Central memory CD4-positive, alpha-beta T cell (primary cell): ENCODE measurements at places on chromosomes 13 and 19.

DNA sequence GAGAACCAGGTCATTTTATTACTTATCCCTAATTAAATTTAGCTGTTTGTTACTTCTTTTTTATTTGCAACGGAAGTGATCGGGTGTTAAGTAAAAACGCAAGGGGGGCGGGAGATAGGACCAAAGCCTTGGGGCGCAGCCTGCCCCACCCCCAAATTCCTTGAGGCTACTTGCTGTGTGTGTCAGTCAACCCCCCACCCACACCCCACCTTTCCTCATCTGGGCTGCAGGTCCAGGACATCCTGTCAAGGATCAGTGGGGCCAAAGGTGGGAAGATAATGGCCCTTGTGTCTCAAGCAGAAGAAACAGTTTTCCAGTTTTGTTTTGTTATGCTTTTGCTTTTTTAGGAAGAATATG is 1.2 kb upstream of the FOXO1 start:
- no peak for DNase-seq

- no peak for DNase-seq
Measured at GRCh38 chr13:31334994-31335557, 135.3 kb downstream of the B3GLCT start.

GRCh38 chr19:58315580-58315979 is 10.4 kb downstream of the ERVK3-1 start:
- DNase-seq: no peak

GRCh38 chr13:113350065-113350937 is 13.6 kb downstream of the GRTP1 start:
- DNase-seq: no peak

- DNase-seq: no peak
Measured at GRCh38 chr13:103078158-103078557, 11.9 kb upstream of the SLC10A2 start.

- no peak for DNase-seq
Measured at GRCh38 chr13:20579191-20579590, 12.2 kb downstream of the IFT88 start.

DNA sequence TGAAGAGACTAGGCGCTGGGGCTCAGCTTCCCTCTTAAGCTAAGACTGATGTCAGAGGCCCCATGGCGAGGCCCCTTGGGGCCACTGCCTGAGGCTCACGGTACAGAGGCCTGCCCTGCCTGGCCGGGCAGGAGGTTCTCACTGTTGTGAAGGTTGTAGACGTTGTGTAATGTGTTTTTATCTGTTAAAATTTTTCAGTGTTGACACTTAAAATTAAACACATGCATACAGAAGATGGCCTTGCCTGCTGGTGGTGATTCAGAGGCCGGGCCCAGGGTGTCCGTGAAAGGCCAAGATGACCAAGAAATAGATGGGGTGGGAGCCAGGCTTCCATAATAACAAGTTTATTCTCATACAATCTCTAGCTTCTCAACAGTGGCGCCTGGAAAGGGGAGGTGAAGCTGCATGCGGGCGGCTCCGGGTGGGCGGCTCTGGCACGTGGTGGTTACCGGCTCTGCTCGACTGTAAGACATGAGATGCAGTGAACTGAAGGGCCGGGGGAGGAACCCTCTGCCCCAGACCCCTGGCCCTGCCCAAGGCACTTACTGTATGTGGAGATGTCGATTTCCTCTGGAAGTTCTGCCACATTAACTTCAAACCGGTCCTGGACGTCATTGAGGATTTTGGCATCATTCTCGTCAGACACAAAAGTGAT is 10.5 kb downstream of the DDX39A start:
- no peak for DNase-seq

DNA sequence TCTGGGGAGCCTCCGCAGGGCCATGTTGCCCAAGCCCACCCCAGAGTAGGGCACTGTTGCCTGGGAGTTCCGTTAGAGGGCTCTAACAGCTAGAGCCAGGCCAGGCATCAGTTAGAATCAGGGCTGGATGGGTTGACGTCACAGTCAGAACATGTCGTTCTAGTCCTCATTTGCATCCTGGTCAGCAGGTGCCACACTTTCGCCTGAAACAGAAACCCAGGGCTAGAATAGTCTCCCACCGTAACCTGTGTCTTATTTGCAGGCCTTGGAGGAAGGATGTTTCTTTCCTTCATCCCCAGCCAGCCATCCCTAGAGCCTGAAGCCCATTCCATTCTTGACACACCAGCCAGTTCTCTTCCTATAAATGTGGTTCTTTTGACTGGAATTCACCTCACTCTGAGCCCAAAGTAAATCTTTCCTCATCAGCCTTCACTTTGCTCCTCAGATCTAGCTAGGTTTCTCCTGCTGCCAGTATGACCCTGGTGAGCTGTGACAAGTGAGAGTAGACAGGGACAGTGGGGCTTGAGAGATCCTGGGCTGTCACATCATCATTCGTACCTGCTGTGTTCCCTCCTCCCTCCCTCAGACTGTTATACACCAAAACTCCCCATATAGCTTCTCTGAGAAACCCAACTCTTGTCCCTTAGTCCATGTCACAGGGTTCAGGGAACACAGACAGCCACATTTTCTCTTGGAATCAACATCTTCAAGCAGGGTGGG is 12.2 kb upstream of the CCDC97 start:
- DNase-seq: peak; percentile 37

GRCh38 chr19:38263689-38264485 is 486 bp upstream of the SPINT2 start:
- peak; percentile 79 for DNase-seq

GRCh38 chr19:17246681-17247425 is 1.1 kb upstream of the NR2F6 start:
- DNase-seq: no peak

DNA sequence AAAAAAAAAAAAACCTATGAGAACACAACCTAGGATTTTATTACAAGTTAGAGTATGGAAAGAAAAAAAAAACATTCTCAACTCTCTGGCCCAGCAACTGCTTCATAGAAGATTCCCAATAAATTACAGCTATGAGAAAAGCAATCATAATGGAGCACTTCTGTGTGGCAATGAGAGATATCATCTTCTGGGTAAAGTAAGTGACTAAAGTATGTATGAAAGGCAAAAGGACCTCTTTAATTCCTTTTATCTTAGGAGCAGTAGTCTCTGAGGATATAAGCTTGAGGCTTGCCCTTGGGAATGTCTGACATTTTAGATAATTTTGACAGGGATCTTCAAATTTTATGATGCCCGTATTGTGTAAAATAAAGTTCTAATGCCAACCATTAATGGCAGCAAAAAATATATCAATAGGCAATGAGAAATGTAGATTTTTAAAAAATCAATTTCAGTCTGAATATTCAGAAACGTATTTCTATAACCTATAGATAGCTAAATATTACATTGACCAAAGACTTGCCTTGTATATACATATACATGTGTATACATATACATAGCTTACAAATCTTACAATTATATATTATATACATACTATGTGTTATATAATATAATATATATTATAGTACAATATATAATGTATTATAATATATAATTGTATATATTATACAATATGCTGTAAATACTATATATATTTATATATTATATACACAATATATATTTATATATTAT is 823.9 kb upstream of the SLITRK1 start:
- DNase-seq: no peak

GRCh38 chr19:43478323-43478722 is 12.9 kb upstream of the LYPD3 start:
- DNase-seq: no peak

DNA sequence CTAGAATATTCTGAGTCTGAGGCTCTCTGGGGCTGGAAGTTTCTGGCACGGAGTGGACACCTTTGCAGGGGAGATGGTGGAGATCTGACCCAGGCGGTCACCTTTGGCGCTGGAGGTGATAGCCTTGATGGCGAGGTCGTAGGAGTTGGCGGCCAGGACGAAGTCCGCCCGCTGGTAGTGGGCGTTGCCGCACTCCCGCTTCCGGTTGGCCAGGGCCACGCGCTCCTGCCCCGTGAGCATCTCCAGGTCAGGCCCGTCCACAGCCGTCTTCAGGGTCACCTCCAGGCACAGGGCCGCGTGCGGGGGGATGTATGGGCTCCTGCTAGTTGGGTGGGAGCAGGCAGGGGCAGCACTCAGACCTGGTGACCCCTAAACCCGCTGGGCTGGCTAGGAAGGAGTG is 5.3 kb downstream of the FKBP8 start:
- no peak for DNase-seq

- no peak for DNase-seq
Measured at GRCh38 chr19:4602173-4602788, 37.0 kb upstream of the TNFAIP8L1 start.

- no peak for DNase-seq
Measured at GRCh38 chr13:110290826-110291225, 16.1 kb downstream of the COL4A1 start.

- no peak for DNase-seq
Measured at GRCh38 chr19:13984186-13984585, 21.9 kb downstream of the RFX1 start.

- no peak for DNase-seq
Measured at GRCh38 chr13:45781553-45782326, 69.8 kb downstream of the SIAH3 start.

DNA sequence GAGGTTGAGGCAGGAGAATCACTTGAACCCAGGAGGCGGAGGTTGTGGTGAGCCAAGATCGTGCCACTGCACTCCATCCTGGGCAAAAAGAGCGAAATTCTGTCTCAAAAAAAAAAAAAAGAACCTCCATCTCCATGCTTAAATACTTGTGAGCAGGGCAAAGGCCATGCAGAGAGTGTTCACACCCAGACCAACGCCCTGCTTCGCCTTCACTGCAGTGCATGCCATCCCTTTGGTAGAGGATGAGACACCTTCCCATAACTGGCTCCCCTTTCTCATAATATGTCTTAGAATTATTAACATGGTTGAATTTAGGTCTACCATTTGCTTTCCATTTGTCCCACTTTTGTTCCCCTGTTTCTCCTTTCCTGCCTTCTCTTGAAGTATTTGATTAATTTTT is 15.4 kb downstream of the BBC3 start:
- DNase-seq: no peak

DNA sequence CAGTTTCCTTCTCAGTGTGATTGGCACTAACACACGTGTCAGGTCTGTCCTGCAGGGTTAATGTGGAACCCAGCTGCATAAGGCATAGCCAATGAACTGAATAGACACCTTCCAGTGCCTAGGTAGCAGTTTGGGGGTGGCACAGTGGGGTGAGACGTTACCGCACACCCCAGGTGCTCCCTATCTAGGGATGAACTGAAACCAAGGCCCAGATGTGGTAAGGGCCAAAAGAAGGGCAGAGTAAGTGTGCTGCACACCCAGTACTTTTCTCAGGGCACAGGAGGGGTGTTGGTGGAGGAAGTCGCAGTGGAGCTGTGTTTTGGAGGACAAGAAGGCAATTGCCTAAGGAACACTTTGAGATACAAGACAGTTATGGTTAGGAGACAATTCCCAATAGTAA is 317.9 kb upstream of the TSHZ3 start:
- DNase-seq: no peak

GRCh38 chr13:110360598-110360997 is 53.5 kb downstream of the COL4A2 start:
- no peak for DNase-seq

DNA sequence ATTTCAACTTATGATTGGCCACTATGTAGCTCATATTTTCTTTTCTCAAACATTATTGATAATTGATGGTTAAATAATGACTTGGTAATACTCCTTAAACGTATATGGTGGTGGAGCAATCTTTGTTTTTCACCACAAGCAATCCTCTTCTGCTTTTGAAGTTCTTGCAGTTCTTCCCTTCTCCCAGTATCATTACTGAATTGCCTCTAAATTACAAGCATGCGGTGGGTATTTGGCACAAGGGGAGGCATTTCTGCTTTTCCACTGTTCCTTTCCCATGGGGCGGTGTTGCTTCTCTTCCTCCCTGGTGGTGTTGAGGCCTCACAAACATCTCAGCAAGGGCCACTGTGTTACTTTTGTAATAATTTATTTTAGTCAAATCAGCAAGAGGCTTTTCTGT is 234.4 kb upstream of the RXFP2 start:
- DNase-seq: no peak

GRCh38 chr13:100234524-100235136 is 145.7 kb downstream of the PCCA start:
- DNase-seq: no peak

GRCh38 chr13:52348983-52349780 is 56.8 kb downstream of the THSD1 start:
- no peak for DNase-seq

DNA sequence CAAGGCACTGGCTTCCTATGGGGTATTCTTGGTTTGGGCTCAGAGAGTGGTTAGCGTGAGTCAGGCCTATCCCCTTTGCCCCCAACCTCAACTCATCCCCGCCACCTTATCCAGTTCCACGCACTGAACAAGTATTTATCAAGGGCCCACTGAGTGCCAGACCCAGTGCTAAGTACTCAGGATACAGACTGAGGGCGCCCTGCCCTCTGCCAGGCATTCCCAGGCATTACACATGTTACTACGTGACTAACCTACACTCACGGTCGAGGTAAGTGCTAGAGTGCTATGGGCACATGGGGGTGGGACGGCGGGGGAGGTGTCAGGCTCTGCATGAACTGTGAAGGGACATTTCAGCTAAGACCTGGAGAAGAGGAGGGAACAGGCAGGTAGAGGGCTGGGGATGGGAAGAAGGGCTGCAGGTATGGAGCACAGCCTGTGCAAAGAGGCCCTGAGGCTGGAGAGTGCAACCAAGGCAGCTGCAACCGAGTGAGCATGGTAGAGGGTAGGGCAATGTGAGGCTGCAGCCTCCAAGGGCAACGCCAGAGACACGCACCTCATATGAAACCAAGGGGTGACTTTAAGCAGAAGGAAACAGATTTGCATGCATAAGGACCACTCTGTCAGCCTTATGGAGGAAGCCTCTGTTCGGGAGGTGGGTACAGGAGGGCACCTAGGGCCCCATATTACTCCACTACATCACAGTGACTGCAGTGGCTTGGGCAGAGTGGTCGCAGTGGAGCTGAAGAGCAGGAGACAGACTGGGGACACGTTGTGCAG is 22.5 kb downstream of the DHRS12 start:
- no peak for DNase-seq

- DNase-seq: no peak
Measured at GRCh38 chr19:29404951-29405727, 120.7 kb upstream of the VSTM2B start.

GRCh38 chr19:38362076-38362945 is 12.1 kb upstream of the PSMD8 start:
- peak; percentile 39 for DNase-seq
